GDM1 (cell line): ENCODE measurements at places on chromosomes 1 and 21.
A peak's percentile ranks its signal among the peaks of the same experiment; 100 is the strongest.

DNA sequence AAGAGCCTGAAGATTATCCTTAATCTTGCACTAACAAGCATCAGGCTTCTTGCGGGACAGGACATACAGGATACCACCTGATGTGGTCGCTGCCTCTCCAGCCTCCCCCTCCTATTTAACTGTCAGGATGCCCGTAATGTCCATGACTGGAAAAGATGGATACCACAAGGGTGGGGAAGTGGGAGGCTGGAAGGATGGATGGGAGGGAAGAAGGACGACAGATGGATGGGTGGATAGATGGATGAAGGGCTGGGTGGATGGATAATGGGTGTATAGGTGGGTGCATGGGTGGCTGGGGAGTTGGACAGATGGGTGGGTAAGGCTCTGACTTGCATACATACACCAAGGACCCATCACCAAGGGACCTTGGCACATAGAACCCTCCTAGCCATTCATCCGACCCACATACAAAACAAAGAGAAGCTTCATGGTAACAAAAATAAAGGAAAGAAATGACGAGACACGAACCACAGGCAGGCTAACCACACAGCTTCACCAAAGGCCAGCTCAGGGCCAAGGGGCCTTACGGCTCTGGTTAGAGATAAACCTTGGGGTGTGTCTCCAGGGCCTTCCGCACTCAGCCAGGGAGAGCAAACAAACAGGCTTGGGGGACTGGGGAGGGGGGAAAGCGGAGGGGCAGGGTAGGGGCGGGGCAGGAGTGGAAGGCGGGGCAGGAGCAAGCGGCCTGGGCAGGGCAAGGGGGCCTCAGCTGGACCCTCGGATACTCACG is 50.5 kb downstream of the HSPG2 start:
- no peak for DNase-seq

GRCh38 chr1:32464716-32465577 is at the start of gene ZBTB8B:
TSS of gene ZBTB8B (plus strand) at chr1:32465072. CDS start at chr1:32470625, 5,553 bp downstream.
- no peak for DNase-seq

- DNase-seq = no peak
Measured at GRCh38 chr1:149916898-149917252, 769 bp downstream of the SV2A start.

- DNase-seq = peak; percentile 13
Measured at GRCh38 chr1:239951511-239952140, 140.1 kb upstream of the FMN2 start.

GRCh38 chr1:25990251-25990650 is 7.6 kb downstream of the PAFAH2 start:
- no peak for DNase-seq

DNA sequence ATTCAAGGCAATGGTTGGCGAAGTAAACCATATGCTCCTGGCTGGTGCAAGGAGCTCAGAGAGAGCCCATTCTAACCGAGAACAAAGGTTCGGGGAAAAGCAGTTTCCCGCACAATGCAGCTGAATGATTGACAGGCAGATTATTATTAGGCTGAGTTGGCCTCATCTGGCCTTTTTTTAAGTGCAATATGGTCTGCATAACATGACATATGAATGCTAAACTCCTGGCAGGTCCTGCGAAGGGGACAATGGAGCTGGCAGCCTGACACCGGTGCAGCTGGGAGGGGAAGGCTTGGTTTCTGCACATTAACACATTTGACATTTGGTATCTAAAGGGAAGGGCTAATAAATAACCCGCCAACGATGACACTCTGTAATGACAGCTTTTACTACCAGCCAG is 92.0 kb downstream of the MIS18A start:
- DNase-seq = no peak

DNA sequence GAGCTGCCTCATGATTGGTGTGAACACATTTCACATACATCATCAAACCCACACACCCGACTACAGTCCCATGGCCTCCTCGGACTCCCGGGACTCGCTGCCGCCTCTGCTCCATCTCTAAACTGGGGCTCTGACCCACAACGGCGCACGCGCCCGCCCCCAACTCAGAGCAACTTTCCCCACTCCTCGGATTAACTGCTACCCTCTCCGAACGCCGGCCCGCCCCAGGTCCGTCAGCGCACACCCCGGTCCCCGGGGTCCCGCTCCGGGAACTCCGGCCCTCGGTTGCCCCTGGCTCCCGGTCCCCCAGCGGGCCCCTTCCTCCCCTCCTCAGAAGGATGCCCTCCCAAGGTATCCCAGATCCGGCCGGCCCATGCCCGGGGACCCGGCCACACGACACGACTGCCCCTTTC is 740 bp downstream of the DSTYK start:
- DNase-seq = no peak

DNA sequence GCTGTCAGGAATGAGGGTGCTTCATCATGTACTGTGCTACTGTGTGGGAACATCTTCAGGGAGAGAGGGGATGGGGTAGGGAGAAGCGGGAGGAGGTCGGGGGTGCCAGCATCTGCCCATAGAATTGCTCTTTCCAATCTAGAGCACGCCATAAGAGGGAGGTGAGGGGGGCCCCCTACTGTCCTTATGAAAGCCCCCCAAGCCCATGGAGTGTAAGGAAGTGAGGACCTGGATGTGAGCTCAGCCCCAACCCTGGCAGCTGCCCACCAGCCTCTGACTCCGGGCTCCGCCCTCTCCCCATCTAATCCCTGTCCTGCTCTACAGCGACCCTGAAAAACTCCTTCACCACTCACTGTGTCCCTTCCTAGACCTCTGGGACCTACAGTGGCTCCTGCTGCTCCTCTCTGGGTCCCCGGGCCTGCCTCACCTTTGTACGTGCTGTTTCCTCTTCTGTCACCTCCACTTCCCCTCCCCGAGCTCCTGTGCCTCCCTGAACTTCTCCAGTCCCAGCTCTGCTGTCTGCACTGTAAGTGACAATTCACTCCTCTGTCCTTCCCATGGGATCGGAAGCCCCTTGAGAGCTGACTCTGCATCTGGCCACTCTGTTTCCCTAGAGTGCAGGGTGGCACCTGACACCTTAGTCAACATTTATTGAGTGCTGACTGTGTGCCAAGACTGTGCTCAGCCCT is 269.4 kb downstream of the PTPRU start:
- no peak for DNase-seq

DNA sequence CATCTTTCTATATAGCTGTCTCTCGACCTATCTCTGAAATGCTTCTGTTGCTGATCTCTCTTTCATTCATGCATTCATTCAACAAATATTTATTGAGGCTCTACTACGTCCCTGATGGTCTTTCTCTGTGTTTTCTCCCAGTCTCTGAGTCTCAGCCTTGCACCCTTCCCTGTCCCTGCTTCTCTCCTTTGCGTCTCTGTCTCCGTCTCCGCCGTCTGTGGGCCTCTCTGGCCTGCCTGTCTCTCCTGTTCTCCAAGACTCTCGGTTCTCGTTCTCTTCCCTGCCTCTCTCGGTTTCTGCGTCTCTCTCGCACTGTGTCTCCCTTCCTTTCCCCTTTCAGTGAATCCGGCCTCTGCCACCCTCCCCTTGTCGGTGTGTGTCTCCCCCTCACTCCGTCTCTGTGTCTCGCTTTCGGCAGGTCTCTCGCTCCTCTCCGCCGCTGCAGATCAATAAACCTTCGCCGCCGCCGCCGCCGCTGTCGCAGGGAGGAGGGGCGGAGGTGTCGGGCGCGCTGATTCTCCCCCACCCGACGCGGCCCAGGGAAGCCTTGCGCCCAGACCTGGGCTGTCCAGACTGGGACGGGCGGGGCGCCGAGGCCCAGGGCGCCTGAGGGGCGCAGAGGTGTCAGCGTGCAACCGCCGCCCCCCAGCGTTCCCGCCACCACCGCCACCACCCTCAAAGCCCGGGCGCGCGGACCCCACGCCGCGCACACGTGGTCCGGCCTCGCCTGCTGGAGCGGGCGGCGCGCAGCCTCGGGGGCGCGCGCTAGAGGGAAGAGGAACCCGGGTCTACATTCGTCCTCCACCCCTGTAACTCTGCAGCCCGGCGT is 3.0 kb downstream of the EFNA3 start:
- DNase-seq = no peak

DNA sequence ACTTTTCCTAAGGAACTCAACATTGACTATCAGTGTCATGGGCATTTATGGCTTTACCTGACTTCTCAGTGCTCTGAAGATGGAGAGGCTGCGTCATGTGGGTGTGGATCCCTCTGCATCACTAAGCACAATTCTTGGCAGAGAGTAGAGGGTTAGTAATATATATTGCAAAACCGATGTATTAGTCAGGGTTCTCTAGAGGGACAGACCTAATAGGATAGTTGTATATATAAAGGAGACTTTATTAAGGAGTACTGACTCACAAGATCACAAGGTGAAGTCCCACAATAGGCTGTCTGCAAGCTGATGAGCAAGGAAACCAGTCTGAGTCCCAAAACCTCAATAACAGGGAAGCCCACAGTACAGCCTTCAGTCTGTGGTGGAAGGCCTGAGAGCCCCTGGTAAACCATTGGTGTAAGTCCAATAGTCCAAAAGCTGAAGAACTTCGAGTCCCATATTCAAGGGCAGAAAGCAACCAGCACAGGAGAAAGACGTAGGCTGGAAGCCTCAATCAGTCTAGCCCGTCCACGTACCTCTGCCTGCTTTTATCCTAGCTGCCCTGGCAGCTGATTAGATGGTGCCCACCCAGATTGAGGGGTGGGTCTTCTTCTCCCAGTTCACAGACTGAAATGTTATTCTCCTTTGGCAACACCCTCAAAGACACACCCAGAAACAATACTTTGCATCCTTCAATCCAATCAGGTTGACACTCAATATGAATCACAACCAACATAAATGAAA is 159.7 kb upstream of the NRIP1 start:
- DNase-seq = no peak

GRCh38 chr1:185694081-185694480 is 40.1 kb upstream of the HMCN1 start:
- peak; percentile 62 for DNase-seq

- peak; percentile 87 for DNase-seq
Measured at GRCh38 chr1:150151291-150152181, 1.8 kb downstream of the PLEKHO1 start.

DNA sequence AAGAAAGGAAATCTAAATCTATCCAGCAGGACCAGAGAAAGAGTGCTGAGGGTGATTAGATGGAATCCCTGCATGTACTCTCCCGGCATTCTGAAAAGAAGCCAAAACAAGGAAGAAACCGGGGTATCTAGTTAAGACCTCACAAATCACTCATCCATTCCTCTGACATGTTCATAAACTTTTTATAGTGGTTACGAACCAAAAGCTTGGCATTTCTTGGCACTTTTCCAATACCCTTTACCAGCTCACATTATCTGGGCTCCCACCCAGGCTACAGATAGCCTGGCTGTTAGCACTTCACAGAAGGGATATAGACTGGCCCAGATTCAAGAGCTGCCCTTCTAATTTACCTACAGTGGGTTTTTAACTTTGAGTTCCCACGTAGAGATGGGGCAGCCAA is 1.8 kb upstream of the C1orf74 start:
- no peak for DNase-seq
